Pancreas (tissue), 10 donors: ENCODE measurements at places on chromosomes 3 and 15. TPM values are rescaled to one million over a fixed set of nuclear protein-coding genes. Genes with fewer than 3 reads are reported as not detected.
A peak's percentile ranks its signal among the peaks of the same experiment; 100 is the strongest.

DNA sequence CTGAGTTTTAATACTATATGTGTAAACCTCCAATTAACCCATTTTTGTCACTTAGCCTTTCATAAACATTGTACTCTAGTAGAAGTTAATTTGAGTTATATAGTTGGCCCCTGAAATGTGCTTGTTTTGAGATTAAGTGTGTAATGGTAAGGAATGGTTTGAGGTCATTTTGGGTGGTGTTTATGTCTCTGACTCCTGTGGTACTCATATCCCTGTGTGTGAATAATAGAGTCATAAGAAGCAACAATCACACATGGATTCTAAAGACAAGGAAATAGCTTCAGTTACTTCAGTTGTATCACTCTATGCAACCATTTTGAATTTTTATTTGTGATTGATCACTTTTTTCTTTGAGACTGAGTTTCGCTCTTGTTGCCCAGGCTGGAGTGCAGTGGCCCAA lies 408.5 kb downstream of the MFSD1 start:
- no peaks in the 10 kb centered on the region for H3K4me1 ChIP-seq
- no peak overlapping the region for H3K27ac ChIP-seq
- H3K4me3 ChIP-seq = no peak overlapping the region
- no peaks in the 10 kb centered on the region for H3K27me3 ChIP-seq

GRCh38 chr3:141051443-141052200 lies 475 bp downstream of the SPSB4 start:
- DNase-seq = no peak
- H3K27ac ChIP-seq = peak overlapping the region; percentile 64
- peaks cover 1% of the 10 kb centered on the region for H3K4me1 ChIP-seq
- H3K36me3 ChIP-seq = no peaks in the 10 kb centered on the region
- no peaks in the 10 kb centered on the region for H3K27me3 ChIP-seq
- peak overlapping the region; percentile 67 for H3K4me3 ChIP-seq

Gene FRMD4B
- 6.0 TPM for polyA plus RNA-seq

- no peaks in the 10 kb centered on the region for H3K36me3 ChIP-seq
- H3K27ac ChIP-seq = no peak overlapping the region
- no peaks in the 10 kb centered on the region for H3K4me1 ChIP-seq
These were observed 307.1 kb downstream of the MECOM start for GRCh38 chr3:169356284-169356955.

DNA sequence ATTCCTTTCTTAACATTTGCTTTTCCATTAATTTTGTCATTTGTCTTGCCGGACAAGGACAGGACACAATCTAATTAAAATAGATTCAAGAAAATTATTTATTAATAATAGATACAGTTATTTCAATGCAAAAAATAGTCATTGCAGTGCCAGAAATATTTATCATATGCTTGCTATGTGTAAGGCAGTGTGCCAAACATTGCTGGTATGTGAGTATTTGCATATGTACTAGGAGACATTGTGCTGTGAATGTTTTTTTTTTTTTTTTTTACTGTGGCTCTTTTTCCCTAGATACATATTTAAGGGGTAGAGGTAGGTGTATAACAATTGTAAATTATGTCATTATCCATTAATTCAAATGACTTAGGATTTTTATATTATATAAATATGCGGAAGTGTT lies 23.3 kb downstream of the SPRED1 start:
- H3K27me3 ChIP-seq = no peaks in the 10 kb centered on the region
- H3K27ac ChIP-seq = no peak overlapping the region
- no peak overlapping the region for H3K4me3 ChIP-seq
- H3K36me3 ChIP-seq = no peaks in the 10 kb centered on the region
- H3K4me1 ChIP-seq = no peaks in the 10 kb centered on the region
- DNase-seq = no peak

DNA sequence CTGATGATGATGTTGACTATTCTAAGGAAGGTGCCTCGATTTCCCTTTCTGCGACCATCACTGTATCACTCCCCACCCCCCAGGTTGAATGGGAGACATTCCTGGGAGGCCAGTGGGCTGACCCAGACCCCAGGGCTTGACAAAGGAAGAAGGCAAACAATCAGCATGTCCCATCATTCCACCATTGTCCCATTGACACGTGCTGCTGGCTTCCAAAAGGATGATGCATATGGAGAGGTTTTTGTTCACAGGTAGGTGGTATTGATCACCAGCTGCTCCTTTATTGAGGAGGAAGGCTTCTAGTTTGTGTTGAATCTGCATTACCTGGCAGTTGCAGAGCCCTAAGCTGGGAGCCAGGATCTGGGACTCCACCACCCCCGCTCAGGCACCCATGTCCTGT lies 30.4 kb downstream of the RASGRF1 start:
- no peak for DNase-seq
- H3K36me3 ChIP-seq = no peaks in the 10 kb centered on the region
- no peak overlapping the region for H3K27ac ChIP-seq
- H3K27me3 ChIP-seq = no peaks in the 10 kb centered on the region
